ENCODE measurements at places on chromosomes 12 and 14.

- no peak for DNase-seq
These were observed 14.0 kb downstream of the PGAM5 start for GRCh38 chr12:132724506-132725241.

- no peak for DNase-seq
These were observed 32.4 kb downstream of the IQSEC3 start for GRCh38 chr12:98924-99352.

DNA sequence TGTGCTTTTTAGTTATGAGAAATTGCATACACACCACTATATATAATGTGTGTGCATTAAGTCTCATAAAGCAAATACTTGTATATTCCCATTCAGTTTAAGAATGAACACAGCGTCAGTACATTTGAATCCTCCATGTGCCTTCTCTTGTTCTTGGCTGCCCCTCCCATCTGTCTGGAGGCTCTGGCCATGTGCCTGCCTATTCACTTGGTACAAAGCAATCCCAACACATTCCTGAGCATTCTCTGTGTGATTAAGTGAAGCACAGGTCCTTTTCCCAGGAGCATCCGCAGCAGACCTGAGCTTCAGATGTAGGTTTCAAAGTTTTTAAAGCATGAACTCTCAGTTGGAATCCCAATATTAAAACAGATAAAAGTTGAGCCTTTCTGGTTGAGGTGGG is 58.7 kb downstream of the POLR3B start:
- DNase-seq: no peak

DNA sequence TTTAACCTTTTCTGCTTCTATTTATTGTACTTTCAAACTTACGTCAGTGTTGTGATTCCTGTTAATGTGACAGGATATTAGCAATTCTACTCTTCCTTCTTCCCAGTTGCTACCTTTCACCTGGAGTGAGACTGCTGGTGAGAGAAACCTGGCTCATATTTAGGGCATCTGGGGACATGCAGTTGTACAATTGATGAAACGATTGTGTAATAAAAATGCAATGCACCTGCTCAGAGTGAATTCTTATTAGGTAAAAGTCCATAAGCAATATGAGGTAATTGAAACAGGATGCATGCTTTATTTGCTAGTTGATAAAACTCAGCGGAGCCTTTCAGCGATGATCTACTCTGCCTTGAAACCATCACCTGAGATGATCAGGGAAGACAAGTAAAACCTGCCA is 116.1 kb upstream of the FBXO33 start:
- DNase-seq: no peak

DNA sequence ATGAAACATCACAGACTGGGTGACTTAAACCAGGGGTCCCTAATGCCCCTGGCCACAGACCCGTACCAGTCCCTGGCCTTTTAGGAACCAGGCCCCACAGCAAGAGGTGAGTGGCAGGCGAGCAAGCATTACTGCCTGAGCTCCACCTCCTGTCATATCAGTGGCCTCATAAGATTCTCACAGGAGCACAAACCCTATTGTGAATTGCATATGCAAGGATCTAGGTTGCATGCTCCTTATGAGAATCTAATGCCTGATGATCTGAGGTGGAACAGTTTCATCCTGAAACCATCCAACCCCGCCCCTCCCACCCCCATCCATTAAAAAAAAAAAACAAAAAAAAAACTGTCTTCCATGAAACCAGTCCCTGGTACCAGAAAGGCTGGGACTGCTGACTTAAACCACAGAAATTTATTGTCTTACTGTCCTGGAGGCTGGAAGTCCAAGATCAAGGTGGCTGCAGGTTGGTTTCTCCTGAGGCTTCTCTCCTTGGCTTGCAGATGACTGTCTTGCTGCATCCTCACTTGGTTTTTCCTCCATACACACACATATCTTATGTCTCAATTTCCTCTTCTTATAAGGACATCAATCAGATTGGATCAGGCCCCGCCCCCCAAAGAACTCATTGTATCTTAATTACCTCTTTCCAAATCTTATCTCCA is 235.9 kb downstream of the CHST11 start:
- no peak for DNase-seq

DNA sequence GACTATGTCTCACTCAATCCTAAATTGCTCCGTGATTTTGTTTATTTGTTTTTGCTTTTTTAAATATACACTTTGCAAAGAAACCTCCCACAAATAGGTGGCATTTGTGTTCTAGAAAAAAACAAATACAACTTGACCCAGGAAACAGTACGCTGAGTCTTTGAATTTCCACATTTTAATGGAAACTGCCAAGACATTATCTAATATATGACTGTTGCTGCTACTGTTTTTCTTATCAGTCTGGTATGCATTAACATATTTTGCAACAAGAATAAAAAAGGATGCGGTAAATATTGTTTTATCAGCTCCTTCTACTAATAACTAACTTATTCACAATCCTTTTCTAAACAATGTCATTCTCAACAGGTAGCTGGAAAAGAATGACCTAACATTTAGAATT is 187.4 kb downstream of the LRIG3 start:
- DNase-seq: no peak

All from RPMI8226 (cell line).